ENCODE measurements at places on chromosomes 13 and 19.
A peak's percentile ranks its signal among the peaks of the same experiment; 100 is the strongest.

- no peak for DNase-seq
These were observed 417.2 kb downstream of the COG6 start for GRCh38 chr13:40072663-40073120.

- DNase-seq = no peak
These were observed 1422.1 kb downstream of the PCDH9 start for GRCh38 chr13:65808061-65808460.

- peak; percentile 94 for DNase-seq
These were observed 9.1 kb downstream of the ARID3A start for GRCh38 chr19:934865-935479.

DNA sequence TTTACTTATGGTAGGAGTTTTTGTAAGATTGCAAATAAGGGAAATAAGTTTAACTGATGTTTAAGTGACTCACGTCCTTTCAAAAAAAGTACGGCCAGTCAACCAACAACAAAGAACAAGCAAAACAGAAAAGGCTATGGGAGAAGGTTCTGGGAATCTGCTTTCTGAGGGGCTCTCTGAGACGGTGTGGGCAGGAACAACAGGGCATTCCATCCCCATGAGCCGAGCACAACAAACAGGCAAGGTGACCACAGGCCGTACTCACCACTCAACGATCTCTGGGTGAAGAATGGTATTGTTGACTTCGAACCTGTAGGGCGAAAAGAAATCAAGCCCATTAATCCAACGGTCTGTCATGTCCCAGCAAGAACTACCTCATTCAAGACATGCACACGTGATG is 43.8 kb downstream of the PEPD start:
- no peak for DNase-seq

GRCh38 chr19:10398819-10399218 is 4.5 kb downstream of the CDC37 start:
- no peak for DNase-seq

DNA sequence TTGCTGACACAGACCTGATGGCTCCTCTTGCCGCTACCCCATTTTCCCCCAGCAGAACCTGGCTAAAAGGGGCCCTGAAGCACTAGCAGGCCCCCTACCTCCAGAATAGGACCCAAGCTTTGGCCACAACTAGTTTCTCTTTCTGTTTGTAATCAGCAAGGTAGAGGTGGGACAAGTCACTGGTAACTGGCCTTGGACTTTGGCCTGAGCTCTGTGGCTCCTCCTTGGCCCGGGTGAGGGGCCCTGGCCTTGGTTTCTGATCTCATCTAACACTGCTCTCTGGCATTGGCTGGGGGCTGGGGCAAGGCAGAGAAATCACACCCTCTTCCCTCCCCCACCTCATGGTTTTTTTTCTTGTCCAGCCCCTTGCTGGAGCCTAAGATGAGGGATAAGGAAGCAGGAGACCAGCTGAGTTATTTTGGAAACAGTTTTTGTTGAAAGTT is 2.1 kb downstream of the CALM3 start:
- no peak for DNase-seq

GRCh38 chr19:418761-419671 is 10.1 kb upstream of the C2CD4C start:
- DNase-seq = no peak

DNA sequence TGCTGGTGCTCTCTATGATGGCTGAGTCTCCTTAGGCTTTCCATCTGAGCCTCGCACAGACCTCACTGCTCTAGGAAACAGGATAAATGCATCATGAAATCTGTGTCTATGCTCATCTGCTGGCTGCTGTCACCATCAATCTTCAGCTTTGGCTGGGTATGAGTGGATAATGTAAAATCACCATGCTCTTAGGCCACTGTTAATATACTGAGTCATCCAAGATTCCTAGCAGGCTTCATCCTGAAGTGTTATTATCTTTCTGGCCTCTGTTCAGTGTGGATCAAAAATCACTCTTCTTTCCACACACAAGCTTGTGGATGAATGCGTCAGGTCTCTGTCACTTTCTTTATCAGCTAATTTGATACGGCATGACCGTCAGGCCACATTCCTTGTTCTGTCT is 317.4 kb downstream of the NALCN start:
- DNase-seq = no peak

GRCh38 chr13:90068658-90069057 is 1278.8 kb upstream of the MIR17HG start:
- no peak for DNase-seq

- DNase-seq = no peak
These were observed 20.1 kb upstream of the NANOS2 start for GRCh38 chr19:45934551-45935230.

GRCh38 chr19:3977242-3978143 is 6.6 kb upstream of the DAPK3 start:
- DNase-seq = no peak

GRCh38 chr13:42533336-42533591 is 40.7 kb upstream of the TNFSF11 start:
- DNase-seq = no peak

GRCh38 chr13:91142572-91142971 is 204.9 kb upstream of the MIR17HG start:
- DNase-seq = no peak

DNA sequence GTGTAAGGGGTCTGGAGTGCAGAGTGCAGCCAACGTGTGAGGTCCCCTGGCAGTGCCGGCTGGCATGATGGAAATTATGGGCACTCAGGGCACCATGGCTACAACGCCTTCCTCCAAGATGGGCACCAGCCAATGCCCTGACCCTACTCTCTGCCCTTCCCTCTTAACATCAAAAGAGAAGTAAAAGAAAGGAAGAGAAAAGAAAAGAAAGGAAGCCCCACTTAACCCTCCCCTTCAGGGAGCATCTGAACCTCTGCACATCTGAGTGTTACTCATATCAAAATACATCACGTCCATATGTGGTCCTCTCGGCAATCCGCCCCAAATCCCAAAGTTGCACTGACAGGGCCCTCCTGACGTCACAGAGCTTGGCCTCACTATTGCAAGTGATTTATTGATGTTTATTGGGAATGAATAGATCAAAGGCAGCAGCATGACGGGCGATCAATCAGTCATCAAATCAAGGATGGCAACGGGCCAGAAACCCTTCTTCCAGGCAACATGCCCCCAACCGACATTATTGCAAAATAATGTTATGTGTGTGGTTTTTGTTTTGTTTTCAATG is 1.3 kb downstream of the TSHZ3 start:
- peak; percentile 38 for DNase-seq

- no peak for DNase-seq
These were observed 90.2 kb downstream of the RAB20 start for GRCh38 chr13:110471156-110471832.

DNA sequence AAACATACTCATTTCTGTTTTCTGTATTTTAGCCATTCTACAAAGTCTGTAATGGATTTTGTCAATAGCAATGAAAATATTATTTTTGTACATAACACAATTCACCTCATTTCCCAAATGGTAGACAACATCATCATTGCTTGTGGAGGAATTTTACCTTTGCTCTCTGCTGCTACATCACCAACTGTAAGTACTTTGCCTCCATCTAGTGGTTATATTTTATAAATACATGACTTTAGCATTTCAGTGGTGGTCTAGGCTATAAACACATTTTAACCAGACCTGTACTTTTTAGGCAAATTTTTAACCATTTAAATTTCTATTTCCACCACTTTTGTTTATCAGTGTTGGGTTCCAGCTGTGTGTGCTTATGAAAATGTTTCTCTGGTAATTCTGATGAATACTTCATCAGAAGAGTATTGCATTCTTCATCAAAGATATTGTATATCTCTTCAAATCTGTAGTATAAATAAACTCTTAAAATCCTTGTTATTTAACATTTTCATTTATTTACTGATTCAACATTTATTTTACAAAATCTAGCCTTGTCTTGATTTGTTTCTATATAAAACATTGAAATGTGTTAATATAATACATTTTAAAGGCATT is 222.4 kb downstream of the NBEA start:
- no peak for DNase-seq

GRCh38 chr19:8811315-8812172 is 20.6 kb downstream of the ZNF558 start:
- no peak for DNase-seq

GRCh38 chr13:91491980-91492379 is 93.6 kb downstream of the GPC5 start:
- DNase-seq = peak; percentile 3

- DNase-seq = no peak
These were observed 92.6 kb upstream of the TSC22D1 start for GRCh38 chr13:44668688-44669087.

- DNase-seq = no peak
These were observed 6.7 kb upstream of the PLIN4 start for GRCh38 chr19:4524808-4525562.

DNA sequence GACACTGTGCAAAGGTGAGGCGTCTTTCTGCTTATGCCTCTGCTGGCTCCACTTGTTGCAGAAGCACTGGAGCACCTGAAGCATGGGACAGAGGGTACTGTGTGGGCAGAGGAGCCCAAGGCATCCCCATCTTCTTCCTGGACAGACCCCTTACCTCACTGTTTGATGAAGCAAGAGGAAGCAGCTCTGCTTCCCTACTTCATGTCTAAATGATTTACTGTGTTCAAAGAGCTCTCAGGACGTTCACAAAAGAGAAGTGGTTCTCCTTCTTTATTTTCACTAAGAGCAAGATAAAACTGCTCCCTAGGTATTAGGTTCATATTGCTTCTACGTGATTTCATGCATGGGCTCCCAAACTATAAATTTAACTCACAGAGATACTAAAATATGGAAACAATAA is 1635.4 kb upstream of the SLC10A2 start:
- no peak for DNase-seq

DNA sequence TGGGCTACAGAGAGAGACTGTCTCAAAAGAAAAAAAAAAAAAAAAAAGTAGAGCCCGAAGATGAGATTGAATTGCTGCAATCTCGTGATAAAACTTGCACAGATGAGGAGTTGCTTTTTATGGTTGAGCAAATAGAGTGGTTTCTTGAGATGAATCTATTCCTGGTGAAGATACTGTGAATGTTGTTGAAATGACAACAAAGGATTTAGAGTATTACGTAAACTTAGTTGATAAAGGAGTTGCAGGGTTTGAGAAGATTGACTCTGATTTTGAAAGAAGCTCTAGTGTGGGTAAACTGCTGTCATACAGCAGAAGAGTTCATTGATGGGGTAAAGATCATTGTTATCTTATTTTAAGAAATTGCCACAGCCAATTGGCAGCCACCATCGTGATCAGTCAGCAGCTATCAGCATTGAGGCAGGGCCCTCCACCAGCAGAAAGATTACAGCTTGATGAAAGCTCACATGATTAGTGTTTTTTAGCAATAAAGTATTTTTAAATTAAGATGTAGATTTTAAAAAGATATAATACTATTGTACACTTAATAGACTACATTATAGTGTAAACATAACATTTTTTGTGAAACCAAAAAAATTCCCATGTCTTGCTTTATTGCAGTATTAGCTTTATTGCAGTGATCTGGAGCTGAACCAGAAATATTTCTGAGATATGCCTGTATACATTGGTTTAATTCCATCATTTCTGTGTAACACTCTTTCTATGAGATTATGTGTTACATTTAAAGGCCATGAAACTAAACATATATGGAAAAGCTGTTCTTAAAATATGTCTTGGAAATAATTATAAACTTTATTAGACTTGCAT is 43.1 kb downstream of the ZMYM2 start:
- peak; percentile 90 for DNase-seq

- no peak for DNase-seq
These were observed 152.1 kb downstream of the URI1 start for GRCh38 chr19:30093966-30094755.

DNA sequence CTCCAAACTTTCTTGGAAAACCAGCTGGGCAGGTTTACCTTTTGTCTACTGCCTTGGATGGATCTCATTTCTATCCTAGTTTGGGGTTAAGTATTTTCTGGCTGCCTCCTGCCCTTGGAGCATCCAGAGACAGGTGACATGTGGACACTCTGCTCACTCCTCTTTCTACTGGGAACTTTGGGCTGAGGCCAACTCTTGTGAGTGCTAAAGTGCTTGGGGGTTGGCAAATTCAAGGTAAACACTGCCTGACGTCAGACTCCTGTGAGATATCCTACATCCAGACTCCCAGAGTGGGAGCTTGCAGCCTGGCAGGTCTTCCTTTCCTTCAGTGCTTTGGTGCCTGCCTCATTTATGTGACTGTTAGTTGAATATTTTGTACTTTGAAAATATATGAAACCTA is 388.1 kb downstream of the KCNRG start:
- DNase-seq = peak; percentile 25

DNA sequence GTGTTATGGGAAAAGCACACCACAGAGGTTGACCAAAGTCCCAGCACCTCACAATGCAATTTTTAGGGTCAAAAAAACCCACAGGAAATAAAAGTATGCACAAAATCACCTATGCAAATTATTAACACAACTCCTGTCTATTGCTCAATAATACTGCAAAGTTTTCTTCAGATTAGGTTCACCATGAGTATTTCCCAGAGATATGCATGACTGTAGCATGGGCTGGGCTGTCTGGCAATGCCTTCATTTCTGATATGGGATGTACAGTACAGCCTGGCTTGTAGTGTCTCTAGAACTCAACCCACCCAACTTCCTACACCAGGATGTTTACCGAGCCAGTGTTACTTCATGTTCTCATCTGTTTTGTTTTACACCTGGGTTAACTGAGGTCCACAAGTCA is 698.7 kb upstream of the ARGLU1 start:
- no peak for DNase-seq

DNA sequence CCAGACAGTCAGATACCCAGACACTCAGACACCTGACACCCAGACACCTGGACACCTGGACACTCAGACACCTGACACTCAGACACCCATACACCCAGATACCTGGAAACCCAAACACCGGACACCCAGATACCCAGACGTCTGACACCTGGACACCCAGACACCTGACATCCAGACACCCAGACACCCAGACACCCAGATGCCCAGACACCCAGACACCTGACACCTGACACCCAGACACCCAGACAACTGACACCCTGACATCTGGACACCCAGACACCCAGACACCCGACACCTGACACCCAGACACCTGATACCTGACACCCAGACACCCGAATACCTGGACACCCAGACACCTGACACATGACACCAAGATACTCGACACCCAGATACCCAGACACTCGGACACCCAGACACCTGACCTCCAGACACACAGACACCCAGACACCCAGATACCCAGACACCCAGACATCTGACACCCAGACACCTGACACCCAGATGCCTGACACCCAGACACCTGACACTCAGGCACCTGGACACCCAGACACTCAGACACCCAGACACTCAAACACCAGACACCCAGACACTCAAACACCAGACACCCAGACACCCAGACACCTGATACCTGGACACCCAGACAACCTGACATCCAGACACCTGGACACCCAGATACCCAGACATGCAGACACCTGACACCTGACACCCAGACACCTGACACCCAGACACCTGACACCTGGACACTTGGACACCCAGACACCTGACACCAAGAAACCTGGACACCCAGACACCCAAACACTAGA is 19.1 kb downstream of the C19orf12 start:
- DNase-seq = no peak

- DNase-seq = no peak
These were observed 137.5 kb downstream of the TNFRSF19 start for GRCh38 chr13:23707674-23708073.
